NCI-H2081 (cell line): ENCODE measurements at places on chromosomes 5 and 9.

DNA sequence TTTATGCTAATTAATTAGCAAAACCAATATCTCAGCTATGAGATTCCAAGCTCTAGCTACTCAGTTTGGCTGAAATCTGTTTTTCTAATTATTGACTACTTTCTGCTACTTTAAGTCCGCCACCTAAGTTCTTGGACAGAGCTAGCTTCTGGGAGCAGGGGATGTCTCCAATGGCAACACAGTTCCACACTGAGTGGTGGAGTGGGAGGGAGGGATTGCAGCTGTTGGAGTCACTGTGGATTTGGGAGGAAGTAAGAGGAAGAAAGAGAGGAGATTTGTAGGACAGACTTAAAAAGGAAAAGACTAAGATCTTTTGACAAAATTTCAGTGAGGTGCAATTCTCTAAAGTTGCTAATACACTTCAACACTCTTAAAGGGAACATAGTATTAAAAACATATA, 450.8 kb downstream of the NFIB start:
- no peak for DNase-seq

DNA sequence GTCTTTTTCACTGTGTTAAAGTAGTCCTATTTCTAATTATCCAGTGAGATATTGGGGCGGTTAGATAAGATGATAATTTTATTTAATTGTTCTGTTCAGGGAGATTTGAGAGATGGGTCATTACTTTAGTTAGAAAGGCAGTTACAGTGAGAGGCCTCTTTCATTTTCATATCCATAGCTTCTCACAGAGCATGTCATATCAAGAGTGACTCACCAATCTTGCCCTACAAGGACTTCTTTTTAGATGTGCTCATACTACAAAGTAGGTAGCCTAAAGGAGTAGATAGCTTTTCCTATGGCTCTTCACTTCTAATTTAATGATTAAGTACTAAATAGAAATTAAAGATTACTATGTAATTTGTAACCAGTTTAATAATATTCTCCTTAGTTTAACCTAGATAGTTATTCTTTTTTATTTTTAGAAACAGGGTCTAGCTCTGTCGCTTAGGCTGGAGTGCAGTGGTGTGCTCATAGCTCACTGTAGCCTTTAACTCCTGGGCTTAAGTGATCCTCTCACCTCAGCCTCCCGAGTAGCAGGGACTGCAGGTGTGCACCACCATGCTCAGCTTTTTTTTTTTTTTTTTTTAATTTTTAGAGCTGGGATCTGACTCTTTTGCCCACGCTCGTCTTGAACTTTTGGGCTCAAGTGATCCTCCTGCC, 71.0 kb downstream of the FER start:
- DNase-seq, result no peak

GRCh38 chr5:160061770-160062169, 52.8 kb downstream of the TTC1 start:
- no peak for DNase-seq

- DNase-seq, result no peak
These were observed 53.4 kb downstream of the GALNT12 start for GRCh38 chr9:98860871-98861293.

DNA sequence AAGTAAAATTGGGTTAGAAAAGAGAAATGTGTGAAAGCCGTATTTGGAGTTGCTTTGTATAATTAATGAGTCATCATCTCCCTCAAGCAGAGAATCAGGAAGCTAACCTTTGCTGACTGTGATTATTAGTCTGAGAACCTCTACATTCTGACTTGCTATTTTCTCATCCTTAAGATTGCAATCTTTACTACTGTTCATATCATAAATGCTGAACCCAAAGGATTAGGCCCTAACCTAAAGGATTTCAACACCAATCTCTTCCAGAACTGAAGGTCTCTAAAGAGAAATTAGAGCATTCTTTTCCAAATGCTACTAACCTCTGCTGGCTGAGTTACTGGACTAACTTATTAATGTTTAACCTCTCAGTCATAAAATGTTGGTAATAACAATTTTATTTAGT, 538.1 kb upstream of the MEF2C start:
- no peak for DNase-seq

DNA sequence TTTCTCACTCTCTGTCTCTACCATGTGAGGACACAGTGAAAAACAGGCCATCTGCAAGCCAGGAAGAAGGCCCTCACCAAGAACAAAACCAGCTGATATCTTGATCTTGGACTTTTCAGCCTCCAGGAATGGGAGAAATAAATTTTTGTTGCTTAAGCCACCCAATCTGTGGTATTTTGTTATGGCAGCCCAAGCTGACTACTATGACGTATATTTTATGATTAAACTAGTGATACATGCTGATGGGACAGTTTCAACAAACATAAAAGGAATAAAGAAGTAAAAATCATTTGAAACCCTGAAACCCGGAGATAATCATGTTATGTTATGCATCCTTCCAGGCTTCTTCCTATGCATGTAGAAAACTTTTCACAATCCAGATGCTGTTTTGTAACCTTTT, 71.5 kb upstream of the ERBIN start:
- DNase-seq, result no peak

- DNase-seq, result no peak
These were observed 51.2 kb downstream of the SLC1A3 start for GRCh38 chr5:36657563-36657995.

- DNase-seq, result no peak
These were observed 85.8 kb downstream of the MRPS27 start for GRCh38 chr5:72234265-72234700.

- no peak for DNase-seq
These were observed 14.4 kb downstream of the GLRX start for GRCh38 chr5:95808013-95808685.

DNA sequence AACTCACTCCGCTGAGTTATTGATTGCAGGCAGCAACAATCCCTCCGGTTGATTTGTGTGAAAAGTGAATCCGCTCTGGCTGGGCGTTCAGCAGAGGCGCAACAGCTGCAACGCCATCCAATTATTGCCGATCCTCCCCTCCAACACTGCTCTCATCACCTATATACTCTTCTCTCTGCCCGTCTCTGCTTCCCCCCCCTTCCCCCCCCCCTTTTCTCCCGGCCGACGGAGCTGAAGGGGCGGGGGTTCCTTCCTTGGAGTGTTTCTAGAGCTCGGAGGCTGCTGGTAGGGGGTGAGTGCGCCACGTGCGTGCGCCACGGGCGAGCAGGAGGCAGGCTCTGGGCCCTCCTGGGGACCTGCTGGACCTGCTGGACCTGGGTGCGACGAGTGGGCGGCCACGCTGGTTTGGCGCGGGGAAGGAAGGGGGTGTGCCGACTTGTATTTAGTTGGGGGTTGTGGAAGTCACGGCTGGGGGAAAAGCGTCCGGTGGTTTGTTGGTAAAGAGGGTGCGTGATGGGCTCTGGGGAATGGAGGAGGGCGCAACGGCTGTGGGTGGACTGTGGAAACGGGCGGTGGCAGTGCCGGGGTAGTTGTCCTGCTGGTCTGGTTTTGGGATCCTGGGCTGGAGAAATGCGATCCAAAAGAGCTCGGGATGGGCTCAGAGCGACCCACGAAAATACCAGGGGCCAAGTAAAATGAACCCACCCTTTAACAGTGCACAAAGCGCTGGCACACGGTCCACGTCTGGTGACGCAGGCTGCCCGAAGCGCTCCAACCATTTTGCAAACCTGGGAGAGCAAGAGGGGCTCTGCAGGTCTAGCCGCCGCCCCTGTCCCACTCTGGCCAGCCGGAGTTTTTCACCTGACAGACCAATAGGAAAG, 6.4 kb upstream of the MEF2C start:
- peak; percentile 78 for DNase-seq

DNA sequence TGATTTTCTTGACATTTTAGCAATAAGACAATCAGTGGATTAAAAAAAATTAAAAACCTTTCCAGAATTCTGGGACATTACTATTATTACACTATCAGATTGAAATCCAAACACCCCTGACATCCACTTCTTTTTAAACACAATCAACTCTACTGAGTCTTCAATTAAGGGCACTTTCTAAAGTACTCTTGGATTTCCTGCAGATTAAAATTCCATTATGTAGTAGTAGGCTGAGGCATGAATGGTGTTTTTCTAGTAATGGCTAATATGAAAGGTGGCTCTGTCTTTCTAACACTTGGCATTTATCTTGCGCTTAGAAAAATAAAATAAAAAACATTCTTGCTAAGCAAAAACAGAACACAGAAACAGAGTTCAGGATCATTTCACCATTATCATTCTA, 107.8 kb downstream of the OXCT1 start:
- DNase-seq, result no peak

DNA sequence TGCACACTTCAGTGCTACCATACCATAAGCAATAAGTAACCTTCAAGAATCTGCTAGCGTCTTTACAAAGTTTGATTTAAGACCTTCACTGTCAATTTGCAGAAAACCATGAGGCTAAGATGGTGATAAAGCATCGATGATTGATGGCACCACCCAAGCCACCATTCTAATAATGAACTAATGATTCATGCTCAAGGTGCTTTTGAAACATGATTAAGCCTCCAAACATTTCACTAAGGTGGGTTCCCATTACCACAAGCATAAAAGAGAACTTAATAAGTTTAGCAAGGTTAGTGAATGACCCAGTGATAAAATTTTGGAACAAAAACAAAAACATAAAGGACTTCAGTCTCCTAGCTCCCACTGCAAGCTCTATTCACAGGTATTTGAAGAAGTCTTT, 214.7 kb downstream of the FBXL17 start:
- no peak for DNase-seq

DNA sequence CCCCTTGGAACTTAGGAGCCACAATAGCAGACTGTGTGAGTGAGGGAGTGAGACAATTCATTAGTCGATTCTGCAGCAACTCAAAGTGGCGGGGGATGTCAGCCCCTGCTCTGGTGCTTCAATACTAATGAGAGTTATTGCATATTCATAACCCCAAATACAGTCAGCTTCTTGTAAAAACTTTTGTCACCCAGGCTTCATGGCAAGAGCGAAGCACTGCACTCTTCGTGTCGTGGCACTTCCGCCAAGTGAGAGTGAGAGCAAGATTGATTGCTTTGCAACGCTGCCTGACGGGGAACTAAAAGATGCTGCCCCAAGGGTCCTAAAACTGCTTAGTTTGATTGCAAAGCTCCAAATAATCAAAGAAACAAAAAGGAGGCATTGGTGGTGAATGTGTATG, 150.9 kb downstream of the NR2F1-AS1 start:
- no peak for DNase-seq

DNA sequence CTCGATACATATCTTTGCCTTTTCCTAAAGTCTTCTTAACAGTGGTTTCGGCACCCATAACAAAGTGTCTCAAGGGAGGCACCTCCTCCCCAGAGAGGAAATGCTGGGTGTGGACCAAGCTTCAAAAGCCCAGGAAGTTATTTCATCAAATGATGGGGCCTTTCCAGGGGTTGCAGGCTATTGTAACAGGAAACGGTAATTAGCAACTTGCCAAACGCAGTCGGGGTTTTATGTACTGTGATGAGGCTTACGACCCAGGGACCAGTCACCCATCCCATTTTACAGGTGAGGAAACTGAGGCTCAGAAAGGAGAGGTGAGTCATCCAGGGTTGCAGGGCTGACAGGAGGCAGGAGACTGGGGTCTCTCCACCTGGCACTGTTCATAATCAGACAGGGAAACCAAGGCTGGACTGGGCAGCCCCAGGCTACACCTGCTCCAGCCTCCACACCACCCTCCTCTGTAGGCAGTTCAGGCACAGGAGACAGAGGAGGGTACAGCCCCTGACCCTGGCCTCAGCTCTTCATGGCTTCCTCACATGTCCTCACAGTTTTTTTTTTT, 30.0 kb upstream of the SUSD3 start:
- DNase-seq, result peak; percentile 15

DNA sequence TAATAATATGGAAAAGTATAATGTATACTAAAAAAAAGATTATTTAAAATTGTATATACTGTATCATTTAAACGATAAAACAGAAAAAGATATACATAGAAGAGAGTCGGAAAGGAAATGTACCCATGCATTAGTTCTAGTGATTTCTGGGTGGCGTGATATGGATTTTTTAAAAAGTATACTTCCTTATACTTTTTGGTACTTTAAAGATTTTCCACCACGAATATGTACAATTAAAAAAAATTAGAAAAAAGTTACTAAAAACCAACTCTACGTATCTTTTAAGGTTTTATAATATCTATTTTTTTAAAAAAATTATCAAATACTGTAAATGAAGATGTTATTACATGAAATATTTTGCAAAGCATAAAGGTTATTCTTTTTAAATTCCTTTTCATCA, 12.3 kb downstream of the PHF19 start:
- no peak for DNase-seq

DNA sequence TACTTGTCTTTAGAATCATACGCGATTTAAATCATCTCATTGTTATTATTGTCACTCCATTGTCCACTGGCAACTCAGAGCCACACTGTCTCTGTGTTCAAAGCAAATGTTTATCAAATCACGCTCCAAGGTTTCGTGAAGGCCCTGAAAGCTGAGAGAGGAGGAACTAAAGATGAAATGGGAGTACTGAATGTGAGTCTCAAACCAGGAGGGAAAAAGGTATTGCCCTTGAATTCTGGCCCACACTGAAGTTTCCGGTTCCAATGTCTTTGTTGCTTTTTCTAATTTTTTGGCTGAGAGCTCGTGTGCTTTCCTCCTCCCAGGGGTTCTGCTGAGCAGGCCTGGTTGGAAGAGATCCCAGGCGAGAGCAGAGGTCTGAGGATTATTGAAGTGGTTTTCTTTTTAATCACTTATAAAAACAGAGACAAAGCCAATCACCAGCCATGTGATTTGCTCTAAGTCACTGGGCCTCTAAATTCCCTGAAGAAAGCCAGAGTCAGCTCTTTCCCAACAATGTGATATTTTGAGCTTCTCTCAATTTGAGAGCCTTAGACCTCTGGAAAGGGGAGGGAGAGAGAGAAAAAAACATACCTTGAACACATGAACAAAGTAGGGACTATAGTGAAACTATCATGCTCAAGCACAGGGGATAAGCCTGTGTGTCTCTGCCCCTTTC, 420.8 kb upstream of the GRAMD2B start:
- peak; percentile 70 for DNase-seq
